Fibroblast of the aortic adventitia (primary cell): ENCODE measurements at places on chromosomes 2 and 18.

DNA sequence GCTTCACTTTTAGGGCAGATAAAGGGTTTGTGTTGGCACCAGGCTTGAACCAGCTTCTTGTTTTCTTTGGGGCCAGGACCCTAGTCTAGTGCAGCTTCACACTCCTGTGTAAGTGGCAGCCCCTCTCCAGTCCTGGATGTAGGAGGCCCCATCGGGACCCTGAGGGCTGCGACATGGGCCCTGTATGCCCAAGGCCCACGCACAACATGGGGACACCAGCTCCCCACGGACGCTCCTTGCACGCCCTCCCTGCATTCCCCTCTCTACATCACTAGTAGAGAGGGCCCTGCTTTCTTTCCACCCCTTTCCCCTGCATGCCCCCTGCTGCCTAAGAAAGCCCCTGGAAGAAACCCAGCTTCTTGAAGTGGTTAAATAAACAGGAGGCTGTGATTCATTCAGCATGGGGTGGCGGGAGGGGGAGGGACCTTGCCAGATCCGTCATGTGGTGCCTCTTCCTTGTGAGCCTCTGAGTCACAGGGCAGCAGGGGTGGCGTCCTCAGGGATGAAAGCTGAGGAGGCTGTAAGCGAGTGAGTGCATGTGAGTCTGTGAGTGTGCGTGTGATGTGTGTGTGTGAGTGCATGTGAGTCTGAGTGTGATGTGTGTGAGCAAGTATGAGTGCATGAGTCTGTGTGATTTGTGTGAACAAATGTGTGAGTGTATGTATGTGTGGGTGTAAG, 42.5 kb downstream of the COPS8 start:
- peak; percentile 99 for DNase-seq

- no peak for DNase-seq
These were observed 3.2 kb downstream of the SP100 start for GRCh38 chr2:230419181-230419580.

DNA sequence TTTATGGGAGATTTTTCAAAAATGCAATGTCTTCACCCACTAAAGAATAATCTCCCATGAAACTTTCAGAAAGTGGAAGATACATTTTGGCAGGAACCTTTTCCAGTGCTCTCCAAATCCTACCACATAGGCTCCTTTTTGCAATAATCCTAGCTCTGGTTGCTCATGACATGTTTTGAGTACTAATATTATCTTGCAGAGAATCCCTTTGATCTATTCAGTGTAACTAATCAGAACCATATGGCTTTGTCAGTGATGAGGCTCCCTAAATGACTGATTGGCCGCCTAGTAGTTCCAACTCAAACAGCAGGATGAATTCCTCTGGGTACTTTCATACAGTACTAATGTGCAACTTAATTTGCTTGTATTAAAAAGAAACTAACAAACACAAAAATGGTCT, 544.0 kb upstream of the FAM98A start:
- no peak for DNase-seq

DNA sequence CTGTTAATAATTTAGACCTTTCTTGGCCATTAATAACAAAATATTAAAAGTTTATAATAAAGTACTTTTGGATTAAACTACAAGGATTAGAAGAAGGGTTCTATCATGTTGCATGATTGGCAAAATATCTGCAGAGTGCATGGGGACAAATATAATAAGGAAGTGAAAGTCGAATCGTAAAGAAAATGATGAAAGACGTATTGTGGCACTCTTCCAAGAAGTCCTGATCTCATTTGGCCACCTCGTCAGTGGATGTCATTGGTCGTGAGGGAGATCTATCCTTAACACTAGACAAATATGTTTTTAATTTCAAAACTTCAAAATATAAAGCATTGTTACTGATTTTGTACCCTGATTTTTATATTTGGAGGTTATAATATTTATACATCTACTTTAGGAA, 197.7 kb upstream of the STON1 start:
- DNase-seq, result no peak

DNA sequence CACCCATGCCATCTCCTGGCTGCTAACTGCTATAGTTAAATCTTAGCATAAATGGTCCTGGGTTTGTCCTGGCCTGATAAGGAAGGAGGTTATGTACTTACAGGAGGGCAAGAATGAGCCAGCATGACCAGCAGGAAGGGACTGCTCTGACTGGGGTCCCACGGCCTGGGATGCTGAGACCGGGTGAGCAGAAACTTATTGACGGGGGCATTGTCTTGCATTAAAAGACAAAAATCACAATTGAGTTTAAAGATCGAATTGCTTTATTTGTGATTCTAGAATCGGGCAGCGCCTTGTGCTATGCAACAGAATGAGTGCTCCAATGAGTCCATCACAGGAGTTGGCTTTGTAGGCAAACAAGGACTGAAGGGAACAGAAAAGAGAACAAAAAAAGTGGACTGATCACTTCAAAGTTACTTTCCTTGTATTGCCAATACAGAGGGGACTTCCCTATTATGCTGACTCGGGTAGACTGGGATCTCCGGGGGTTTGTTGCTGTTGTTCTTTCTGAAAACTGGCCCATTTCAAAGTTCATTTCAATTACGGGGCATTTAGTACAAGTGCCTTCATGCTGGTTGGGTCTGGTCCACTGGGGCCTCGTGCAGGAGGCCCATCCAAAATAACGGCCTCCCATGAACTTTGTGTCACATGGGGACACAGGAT, 87.1 kb upstream of the SLC66A3 start:
- no peak for DNase-seq

DNA sequence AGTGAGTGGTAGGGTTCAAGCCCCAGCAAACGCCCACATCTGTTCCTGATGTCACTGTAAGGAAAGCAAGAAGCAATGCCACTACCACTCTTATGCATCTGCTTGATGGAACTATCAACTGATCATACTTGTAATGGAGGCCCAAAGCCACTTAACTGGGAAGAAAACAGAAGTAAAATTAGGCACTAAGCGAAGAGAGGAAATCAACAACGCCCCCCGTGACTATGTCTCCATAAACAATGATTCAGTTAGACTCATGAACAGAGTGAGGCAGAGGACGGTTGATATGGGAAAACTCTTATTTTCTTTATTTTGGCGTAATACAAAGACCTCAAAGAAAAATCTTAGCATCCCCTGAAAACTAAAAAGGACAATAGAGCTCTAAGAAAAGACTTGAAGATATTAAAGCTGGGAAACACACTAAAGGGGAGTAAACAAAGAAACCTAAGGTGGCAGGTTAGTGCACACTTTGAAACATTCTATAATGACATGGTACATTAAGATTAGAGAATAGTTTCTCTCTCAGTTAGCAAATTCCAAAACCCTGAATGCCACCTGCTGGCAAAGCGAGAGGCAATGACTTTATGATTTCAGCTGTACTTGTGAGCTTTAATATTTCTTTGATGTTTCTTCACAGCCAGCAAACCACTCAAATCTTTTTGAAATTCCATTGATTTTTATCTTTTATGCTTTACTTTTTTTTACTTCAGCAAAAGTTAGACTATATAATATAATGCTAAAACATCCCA, 86.5 kb downstream of the LRP2 start:
- DNase-seq, result no peak

DNA sequence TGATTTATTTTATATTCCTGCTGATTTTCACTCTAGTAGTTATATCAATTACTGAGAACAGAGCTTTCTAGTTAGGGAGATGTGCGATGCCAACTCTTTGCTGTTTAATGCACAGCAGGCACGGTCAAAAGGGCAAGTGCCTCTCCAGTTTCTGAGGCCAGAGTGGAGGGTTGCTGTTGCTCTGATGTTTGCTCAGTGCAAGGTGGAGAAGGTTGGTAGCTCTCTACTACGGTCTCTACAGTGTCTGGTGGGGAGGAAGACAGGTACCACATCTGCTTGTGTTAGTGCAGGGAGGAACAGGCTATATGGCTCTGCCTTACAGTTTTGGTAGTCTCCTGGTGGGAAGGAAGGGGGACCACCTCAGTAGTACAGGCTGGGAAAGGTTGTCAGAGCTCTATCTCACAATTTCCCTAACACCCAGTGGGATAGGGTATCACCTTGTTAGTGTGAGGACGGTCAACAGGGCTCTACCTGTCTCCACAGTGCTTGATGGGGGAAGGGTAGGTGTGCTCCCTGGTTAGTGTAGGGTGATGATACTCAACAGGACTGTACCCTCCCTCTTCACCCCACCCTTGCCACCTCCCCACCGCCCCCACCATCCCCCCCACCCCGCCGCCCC, 85.9 kb downstream of the FANCL start:
- no peak for DNase-seq

- DNase-seq, result no peak
These were observed 78.2 kb downstream of the PIK3C3 start for GRCh38 chr18:42033137-42033810.

DNA sequence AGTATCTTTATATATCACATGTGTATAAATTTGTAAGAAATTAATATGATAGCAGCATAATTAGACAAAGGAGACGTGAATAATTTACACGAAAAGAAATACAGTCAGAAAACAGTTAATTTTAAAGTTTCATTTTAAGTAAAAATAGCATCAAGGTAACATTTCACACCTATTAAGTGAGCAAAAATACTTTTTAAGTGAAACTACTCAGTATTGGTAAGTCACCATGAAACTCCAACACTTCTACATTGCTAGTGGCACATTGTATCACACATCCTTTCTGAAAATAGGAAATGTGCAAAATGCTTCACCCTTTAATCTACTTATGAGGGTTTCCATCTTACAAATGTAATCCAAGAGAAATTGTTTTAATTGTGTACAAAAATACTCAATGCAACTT, 287.9 kb upstream of the EPAS1 start:
- DNase-seq, result no peak

- no peak for DNase-seq
These were observed 76.6 kb downstream of the BAZ2B start for GRCh38 chr2:159539701-159540100.

GRCh38 chr2:40292291-40292690, 159.6 kb downstream of the SLC8A1 start:
- no peak for DNase-seq

DNA sequence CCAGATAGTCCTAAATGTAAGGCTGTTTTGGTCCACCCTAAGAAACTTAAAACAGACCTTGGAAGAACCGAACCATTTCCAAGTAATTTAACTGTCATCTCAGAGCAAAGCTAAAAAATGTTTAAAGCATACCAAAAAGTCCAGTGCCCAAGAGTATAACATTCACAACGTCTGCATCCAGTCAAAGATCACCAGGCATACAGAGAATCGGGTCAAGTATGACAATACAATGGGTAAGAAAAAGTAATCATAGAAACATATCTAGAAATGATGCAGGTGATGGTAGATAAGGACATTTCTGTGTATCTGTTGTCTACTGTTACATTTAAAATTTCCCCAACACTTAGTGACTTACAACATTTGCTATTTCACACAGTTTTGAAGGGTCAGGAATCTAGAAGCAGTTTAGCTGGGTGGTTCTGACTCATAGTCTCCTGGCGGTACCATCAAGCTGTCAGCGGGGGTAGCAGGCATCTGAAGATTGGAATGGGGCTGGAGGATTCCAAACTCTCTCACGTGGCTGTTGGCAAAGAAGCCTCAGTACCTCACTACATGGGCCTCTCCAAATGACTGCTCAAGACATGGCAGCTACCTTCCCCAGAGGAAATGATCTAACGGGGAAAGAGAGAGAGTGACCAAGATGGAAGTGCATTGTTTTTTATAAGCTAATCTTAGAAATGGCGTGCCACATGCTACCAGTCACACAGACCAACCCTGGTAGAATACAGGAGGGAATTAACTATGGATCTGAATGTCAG, 36.6 kb upstream of the DYNC2LI1 start:
- peak; percentile 94 for DNase-seq

GRCh38 chr2:219253753-219254589, at the start of gene TUBA4A:
Gene TUBA4A, minus strand, starts transcription at chr2:219253918. Its CDS starts 60 bp downstream, at chr2:219253858.
- DNase-seq, result peak; percentile 43

GRCh38 chr2:9001778-9002177, 1.7 kb downstream of the MBOAT2 start:
- DNase-seq, result no peak

- no peak for DNase-seq
These were observed 78.3 kb upstream of the PAX8 start for GRCh38 chr2:113357071-113357470.

DNA sequence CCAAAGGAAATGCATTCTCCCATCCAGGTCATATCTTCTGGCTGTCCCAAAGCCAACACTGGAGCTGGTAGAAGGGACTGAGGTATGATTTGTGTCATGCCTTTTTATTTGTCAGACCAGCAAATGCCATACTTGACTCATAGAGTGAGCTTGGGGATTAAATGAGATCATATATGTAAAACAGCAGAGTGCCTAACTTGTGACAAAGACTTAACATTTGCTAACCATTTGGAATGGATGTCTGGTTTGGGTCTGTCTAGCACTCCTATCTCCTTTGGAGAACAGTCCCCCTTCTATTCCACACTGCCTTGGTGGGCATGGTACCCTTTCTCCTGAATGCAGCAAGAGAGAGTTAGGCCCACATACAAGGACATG, 128.5 kb upstream of the LGALSL start:
- no peak for DNase-seq

DNA sequence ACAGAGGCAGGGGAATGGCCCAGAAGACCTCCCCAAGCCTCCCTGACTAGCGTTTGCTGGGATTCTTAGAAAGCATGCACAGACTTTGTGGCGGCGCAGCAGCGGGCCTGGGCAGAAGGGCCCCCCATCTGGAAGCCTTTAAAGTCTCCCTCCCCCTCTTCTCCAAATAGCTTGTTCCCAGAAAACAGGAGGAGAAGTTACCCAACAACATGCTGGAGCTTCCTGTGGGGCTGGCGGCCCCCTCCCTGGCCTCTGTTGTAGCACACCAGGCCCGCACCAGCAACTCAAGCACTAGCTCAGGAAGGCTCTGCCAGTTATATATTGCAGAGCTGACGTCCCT, 334.8 kb downstream of the DYSF start:
- DNase-seq, result no peak

- no peak for DNase-seq
These were observed 49.3 kb downstream of the ZNF516 start for GRCh38 chr18:76445741-76446232.

DNA sequence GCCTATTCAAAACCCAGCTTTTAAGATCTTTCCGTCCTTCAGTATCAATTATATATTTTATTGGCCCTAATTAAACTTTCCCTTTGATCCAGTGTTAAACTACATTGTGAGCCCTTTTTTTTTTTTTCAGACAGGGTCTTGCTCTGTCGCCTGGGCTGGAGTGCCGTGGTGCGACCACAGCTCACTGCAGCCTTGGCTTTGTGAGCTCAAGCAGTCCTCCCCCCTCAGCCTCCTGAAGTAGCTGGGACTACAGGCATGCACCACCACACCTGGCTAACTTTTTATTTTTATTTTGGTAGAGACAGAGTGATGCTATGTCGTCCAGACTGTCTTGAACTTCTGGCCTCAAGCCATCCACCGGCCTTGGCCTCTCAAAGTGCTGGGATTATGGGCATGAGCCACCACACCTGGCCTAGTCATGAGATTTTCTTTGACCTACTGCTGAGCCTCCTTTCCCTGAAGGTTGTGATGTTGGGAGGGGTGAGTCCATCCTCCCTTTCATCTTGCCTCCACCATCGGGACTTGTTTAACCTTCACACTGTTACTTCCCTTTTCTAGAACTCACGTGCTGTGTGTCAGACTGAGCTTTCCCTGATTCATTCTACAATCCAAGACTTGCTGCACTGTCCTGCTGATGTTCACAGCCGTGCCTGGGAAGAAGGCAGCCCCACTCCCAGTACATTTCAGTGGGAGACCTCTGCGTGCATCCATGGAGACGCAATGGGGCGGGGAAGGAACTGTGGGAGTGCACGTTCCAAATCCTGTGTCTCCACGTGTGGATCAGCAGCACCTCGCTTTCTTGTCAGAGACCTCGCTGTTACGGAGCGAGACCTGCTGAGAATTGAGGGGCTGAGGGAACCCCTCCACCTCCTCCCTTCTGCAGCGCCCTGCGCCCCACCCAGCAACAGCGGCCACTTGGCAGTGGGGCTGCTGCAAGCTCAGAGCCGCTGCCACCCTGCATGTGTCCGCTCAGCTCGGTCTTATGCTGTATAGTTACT, 10.8 kb downstream of the OXER1 start:
- no peak for DNase-seq

GRCh38 chr2:133054297-133054696, 384.3 kb upstream of the LYPD1 start:
- DNase-seq, result peak; percentile 70
